ENCODE measurements at places on chromosomes 11 and 22.

- DNase-seq, result no peak
Observed at GRCh38 chr22:28333088-28333487, 346.6 kb downstream of the TTC28 start.

DNA sequence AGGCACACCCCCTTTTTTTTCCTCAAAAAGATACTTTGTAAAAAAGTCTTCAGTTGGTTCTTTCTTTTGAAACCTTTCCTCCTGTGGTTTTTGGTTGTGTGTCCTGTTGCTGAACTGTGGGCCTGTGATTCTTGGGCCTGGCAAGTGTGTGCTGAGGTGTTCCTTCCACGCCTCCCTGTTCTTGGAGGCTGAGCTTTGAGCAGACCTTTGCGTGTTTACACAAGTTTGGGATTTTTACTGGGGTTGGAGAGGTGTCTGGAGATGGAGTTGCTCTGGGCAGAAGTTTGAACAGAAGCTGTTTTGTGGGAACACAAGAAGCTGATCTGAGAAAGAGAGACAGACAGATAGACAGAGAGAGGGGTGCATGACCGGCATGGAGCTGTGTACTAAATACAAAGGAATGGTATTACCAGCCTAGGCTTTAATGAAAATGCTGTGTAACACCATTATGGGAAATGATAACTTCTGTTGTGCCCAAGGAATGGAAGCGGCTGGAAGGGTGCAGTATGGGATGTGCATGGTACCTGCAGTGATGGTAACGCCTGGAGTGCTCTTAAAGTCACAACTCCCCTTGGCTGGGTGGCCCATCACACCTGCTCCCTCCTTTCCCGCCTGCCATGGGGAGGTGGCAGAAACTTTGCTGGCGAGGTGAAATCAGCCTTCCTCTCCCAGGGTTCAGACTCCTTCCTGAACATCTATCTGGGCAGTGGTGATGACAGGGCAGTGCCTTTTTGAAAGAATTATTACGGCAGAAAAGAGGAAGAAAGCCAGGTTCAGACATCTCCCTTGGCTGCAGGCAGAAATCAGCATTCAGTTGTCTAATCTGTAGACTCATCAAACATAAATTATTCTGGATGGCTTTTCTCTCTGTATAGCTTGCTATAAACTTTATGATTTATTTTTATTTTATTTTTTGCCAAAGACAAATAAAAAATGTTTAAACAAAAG, 70.4 kb downstream of the LDLRAD3 start:
- DNase-seq, result no peak

DNA sequence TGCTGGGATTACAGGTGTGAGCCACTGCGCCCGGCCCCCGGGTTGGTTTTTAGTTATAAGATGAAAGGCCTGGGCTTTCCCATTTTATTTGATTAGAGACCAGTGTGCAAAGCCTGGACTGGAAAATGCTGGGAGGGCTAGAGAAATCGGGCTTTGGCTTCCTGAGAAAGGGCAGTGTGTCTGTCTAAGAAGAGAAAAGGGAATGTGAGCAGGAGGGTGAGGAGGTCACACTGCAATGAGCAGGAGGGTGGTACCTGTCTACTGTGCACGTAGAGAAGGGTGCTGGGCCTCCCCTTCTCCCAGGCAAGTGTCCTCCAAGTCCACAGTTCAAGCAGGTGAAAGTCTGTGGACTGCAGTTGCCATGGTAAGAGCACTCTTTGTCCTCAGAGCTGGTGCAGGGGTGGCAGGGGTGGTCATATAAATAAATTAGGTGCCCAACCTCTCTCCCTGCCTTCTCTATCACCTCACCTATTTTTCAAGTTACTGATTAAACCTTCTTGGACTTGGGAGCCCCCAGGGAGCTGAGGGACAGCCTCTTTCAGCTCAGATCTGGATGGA, 30.8 kb downstream of the SLC5A1 start:
- DNase-seq, result no peak

- no peak for DNase-seq
Observed at GRCh38 chr22:27378311-27378800, 423.2 kb downstream of the MN1 start.

DNA sequence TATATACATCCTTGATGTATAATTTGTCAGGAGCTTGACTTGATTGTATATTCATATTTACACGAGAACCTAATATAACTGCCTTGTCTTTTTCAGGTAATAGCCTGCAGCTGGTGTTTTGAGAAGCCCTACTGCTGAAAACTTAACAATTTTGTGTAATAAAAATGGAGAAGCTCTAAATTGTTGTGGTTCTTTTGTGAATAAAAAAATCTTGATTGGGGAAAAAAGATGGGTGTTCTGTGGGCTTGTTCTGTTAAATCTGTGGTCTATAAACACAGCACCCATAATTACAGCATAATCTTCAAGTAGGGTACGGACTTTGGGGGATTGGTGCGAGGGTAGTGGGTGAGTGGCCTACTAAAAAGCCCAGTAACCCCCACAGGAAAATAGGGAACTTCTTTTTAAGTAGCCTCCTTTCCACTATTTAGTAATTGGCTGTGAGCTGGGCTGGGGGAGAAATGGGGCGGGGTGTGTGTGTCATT, 7.5 kb downstream of the MALAT1 start:
- DNase-seq, result no peak

- DNase-seq, result no peak
Observed at GRCh38 chr11:122486793-122487495, 168.6 kb upstream of the UBASH3B start.

- no peak for DNase-seq
Observed at GRCh38 chr11:83127310-83127637, 29.7 kb upstream of the PCF11 start.

- no peak for DNase-seq
Observed at GRCh38 chr11:128575174-128575960, 12.0 kb downstream of the ETS1 start.

- no peak for DNase-seq
Observed at GRCh38 chr11:14096606-14097005, 134.1 kb downstream of the SPON1 start.

- no peak for DNase-seq
Observed at GRCh38 chr11:121953122-121953521, 162.9 kb downstream of the BLID start.

- no peak for DNase-seq
Observed at GRCh38 chr11:28393348-28393747, 285.2 kb downstream of the METTL15 start.

DNA sequence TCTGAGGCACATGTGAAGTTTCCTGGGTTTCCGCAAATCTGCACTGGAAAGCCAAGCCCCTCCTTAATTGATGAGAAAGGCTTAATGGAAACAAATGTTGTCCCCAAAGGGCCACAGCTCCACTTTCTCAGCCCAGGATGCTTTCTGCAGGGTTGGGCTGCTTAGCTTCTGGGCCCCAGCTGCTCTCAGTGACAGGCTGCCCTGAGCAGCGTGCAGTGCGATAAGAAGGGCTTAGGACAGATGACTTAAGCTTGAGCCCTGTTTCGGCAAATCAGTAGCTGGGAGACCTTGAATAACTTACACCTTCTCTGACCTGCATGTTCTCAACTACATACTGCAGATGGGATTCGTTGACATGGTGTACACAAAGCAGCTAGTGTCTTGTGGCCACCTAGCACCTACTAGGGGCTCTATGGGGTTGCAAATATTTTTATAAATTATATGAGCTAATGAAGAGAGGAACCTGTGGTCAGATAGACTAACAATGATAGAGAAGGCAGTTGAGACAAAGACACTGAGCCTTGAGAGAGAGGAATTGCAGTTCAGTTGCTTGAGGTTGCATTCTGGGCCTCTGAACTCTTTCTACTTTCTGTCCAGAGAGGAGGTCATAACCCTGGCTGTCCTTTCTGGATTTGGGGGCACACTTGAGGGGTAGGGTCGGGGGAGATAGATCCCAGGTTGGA, 11.5 kb downstream of the STX3 start:
- no peak for DNase-seq

GRCh38 chr11:1879342-1879940, 12.3 kb downstream of the PRR33 start:
- DNase-seq, result no peak

Measured in stimulated activated CD4-positive, alpha-beta T cell treated with anti-CD3 and anti-CD28 coated beads, TNF-alpha, amount 100 ng/mL, for 48 hours (primary cell).